ENCODE measurements at places on chromosomes 7 and 10. TPM values are rescaled to one million over a fixed set of nuclear protein-coding genes. Genes with fewer than 3 reads are reported as not detected.

DNA sequence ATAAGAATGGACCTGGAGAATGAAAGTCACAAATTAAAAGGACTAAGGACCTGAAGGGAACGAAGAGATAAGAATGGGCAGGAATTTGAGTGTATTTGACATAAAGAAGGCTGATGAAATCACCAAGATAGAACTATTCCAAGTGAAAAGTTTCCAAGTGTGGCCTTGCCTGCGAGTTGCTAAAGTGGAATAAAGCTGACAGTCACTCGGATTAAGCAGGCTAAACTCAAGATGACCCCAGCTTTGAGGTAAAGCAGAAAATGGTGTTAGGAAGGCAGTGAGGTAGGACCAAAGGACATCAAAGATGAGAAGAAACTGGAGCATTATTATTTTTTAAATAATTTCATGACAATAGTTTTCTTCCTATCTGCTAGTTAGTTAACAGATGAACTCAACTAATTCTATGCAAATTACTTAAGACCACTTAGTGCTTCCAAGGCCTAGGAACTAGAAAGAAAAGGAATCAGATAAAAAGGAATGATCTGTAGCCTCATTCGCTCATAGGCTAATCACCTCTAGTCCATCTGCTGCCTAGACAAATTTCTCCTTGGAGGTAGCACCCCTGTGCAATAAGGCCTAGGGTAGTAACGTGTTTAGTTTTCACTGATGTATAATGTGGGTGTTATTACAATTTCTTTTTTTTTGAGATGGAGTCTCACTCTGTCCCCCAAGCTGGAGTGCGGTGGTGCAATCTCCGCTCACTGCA, 34.5 kb downstream of the EZH2 start:
- peaks cover 15% of the 10 kb centered on the region for H3K4me1 ChIP-seq
- H3K27ac ChIP-seq = no peak overlapping the region
- no peaks in the 10 kb centered on the region for H3K27me3 ChIP-seq
- H3K36me3 ChIP-seq = no peaks in the 10 kb centered on the region
- no peak for DNase-seq

DNA sequence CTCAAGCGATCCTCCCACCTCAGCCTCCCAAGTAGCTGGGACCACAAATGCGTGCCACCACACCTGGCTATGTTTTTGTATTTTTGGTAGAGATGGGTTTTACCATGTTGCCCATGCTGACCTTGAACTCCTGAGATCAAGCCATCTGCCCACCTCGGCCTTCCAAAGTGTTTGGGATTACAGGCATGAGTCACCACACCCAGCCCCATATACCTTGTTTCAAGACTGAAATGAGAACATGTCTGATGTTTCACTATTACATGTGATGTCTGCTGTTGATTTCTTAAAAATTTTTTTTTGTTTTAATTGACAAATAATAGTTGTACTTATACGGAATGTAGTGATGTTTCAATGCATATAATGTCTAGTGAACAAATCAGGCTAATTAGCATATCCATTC, 14.5 kb downstream of the KLHL7 start:
- DNase-seq = no peak
- H3K27ac ChIP-seq = no peak overlapping the region
- H3K4me1 ChIP-seq = peaks cover 6% of the 10 kb centered on the region
- H3K4me3 ChIP-seq = no peak overlapping the region
- no peaks in the 10 kb centered on the region for H3K27me3 ChIP-seq

GRCh38 chr7:72326365-72326764, 85.8 kb downstream of the CALN1 start:
- H3K4me3 ChIP-seq = no peak overlapping the region
- DNase-seq = no peak
- no peak overlapping the region for H3K27ac ChIP-seq
- no peaks in the 10 kb centered on the region for H3K4me1 ChIP-seq
- H3K27me3 ChIP-seq = no peaks in the 10 kb centered on the region
- no peaks in the 10 kb centered on the region for H3K36me3 ChIP-seq

- H3K36me3 ChIP-seq = no peaks in the 10 kb centered on the region
- no peak for DNase-seq
- no peaks in the 10 kb centered on the region for H3K27me3 ChIP-seq
Measured at GRCh38 chr10:102449321-102450123, 1.8 kb downstream of the C10orf95 start.

GRCh38 chr7:8130663-8131062, 131.3 kb downstream of the ICA1 start:
- H3K4me1 ChIP-seq = peaks cover 4% of the 10 kb centered on the region
- no peaks in the 10 kb centered on the region for H3K36me3 ChIP-seq
- H3K27me3 ChIP-seq = no peaks in the 10 kb centered on the region
- no peak overlapping the region for H3K27ac ChIP-seq
- no peak overlapping the region for H3K4me3 ChIP-seq

DNA sequence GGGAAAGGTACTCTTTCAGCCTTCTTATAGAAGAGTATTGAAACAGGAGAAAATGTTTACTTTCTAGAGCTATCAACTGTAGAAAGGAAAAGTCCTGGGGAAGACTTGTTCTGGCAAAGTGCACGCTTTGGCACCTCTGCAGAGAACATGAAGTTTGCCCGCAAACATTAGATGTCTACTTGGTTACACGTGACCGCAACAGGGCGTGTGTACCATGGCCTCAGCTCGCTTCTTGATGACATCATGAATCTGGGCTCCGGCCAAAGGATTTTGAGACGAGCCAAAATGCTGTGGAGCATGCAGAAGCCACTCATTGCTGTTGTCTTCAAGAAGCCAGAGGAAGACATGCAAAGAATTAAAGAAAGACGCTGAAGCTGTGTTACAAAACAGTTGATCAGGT, 8.6 kb upstream of the TAS2R60 start:
- no peak overlapping the region for H3K4me3 ChIP-seq
- no peaks in the 10 kb centered on the region for H3K36me3 ChIP-seq
- no peaks in the 10 kb centered on the region for H3K27me3 ChIP-seq
- no peak for DNase-seq
- H3K4me1 ChIP-seq = peaks cover 8% of the 10 kb centered on the region

The STOX1 gene
- 0.29 TPM for total RNA-seq

Data from osteoblast (primary cell).